CD4-positive, alpha-beta T cell treated with Interleukin-6 at 100 ng/mL for 8 hours (primary cell): ENCODE measurements at places on chromosomes 3 and 15.

DNA sequence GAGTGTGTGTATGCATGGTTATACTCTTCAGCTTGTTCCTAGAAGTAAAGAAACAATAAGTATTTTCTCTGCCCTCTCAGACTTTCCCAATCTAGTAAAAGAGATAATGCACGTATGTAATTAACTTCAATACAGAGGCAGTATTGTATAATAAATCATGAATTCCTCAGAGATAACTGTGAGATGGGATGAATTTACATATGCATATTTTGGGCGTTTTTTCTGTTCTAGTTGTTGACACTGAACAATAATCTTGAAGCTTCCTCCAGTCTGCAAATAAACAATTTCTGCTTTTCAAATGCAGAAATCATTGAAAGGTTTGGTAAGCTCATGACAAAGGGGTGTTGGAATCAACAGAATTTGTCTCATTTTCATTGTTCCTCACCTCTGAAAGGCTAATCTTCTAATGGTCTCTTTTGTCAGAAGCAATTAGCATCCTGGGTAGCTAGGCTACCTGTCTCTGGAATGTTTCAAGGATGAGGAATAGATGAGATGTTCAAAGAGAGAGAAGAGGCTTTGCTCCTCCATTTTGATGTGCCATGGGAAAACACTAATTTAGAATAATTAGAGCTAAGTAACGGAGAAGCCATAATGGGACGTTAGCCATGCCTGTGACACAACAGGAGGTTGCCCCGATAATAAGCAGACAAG, 43.3 kb upstream of the SIAH2 start:
- no peak for DNase-seq

GRCh38 chr15:28962851-28963710, 77.3 kb downstream of the APBA2 start:
- no peak for DNase-seq

GRCh38 chr15:67925182-67925581, 85.3 kb upstream of the RNU6-1 start:
- no peak for DNase-seq

GRCh38 chr3:123618076-123618708, 33.3 kb upstream of the HACD2 start:
- DNase-seq, result no peak

DNA sequence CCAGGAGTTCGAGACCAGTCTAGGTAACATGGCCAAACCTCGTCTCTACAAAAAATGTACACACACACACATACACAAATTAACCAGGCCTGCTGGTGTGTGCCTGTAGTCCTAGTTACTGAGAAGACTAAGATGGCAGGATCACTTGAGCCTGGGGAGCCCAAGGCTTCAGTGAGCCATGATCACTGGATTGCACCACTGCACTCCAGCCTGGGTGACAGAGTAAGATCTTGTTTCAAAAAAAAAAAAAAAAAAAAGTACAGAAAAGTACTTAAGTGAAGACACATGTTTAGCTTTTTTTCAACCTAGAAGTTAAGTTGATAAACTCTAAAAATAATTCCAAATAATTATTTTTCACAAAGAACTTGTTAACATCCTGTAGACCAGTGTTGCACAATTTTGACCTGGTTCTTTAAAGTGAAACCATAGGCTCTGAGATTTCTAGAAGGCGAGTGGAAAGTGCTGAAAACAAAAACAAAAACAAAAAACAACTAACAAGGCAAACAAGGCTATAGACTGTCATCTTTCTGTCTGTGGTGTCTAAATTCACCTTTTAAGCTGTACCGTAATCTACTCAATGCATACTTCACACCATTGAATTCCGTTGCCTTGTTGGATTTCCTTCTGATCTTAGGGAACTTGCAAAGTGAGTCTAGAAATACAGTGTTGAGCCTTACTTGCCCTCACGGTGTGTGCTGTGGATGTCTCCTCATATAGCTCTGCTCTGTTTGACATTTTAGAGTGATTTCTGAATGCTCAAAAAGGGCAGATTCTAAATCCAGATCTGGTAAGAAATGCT, 63.5 kb downstream of the CHST2 start:
- DNase-seq, result no peak

- no peak for DNase-seq
Measured at GRCh38 chr3:62131620-62132019, 241.7 kb downstream of the FEZF2 start.

GRCh38 chr15:38274135-38274534, 21.5 kb downstream of the SPRED1 start:
- no peak for DNase-seq

DNA sequence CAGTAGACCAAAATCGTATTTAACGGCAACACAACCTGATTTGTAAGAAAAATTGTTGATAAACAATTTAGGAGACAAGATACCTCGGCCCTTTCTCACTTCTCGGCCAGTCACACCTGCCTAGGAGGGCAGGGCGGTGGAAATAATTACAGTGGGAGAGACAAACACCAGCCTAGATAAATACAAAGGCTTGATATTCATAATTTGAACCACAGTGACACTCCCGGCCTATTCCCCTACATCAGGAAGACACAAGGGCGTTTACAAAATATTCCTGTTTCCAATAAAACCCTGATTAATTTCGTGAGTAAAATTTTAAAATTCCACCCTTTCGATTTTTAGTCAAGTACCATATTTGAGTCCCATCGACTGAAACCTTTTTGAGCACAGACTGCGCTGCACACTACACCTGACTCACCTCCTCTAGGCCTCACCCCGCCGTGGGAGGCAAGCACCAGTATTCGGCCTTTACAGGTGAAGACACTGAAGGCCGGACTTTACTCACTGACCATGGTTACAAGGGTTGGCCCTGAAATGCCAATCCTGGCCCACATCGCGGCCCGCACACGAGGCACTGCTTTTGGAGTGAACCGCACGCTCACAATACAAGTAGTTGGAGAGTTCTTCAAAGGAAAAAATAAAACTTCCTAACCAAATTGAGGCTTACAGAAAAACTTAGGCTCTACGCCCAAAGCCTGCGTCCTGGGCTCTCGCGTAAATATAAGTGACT, 794 bp downstream of the ARPP19 start:
- peak; percentile 10 for DNase-seq

DNA sequence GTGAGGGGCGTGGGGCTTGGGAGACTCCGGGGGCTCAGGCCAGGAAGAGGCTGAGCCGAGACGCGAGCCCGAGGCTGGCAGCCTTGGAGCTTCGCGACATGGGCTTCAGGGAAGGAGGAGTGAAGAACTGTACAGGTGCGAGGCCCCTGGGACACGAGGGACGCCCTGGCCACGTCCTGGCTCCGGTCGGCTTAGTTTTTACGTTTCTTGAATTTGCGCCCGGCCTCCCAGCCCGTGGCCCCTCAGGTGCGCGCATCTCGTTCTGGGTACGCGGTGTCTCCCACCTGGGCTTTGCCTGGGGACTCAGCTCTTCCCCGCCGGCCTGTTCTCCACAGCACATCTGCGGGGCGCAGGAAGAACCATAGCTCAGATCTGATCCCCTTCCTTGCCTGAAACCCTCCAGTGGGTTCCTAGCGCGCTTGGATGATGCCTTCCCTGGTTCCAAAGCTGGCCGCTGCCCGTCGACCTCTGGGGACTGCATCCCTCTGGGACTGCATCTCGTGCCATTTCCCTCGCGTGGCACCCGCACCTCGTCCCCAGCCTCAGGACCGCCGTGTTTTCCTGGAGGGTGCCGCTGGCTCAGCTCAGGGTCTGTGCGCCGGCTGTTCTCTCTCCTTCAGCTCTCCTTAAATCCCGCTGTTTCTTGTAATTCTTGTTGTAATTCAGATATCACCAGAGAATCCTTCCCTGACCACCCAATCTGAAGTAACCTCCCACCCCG, 614 bp downstream of the CHCHD6 start:
- no peak for DNase-seq

- DNase-seq, result no peak
Measured at GRCh38 chr3:46663591-46664135, 29.8 kb downstream of the ALS2CL start.

GRCh38 chr15:31843426-31844055, 186.8 kb upstream of the CHRNA7 start:
- DNase-seq, result no peak

DNA sequence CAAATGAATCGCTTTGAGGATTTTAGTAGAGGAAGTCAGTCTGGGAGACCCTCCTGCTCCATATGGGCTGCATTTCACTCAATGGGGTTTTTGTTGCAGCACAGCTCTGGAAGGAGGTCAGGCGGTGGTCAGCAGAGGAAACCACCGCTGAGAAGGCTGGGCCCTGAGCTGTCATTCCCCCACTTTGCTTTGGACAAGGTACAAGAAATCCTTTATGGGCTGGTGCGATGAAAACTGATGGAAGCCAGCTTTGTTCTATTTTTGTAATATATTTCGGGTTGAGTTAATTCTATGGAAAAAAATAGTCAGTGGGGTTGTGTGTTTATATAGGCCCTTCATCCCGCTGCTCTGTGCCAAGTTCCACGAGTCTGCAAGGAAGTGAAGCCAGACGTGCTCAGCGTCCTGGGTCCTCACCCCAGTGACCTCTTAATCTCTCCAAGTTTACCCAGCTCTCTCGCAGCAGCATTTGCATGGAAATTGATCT, 157.1 kb upstream of the TMC3 start:
- no peak for DNase-seq

DNA sequence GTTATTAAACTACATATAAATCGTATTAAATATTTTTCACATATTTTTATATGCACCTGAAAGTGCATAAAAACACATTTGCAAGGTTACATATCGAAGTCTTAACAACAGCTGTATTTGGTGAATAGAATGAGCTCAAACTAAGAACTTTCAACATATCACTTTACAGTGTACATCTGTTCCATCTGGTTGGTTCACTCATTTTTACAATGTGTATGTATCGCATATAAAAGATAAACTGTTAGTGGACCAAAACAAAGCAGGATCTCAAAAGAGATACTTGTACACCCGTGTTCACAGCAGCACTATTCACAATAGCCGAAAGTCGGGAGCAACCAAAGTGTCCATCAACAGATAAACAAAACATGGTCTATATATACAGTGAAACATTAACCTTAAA, 55.8 kb downstream of the TBL1XR1 start:
- no peak for DNase-seq

DNA sequence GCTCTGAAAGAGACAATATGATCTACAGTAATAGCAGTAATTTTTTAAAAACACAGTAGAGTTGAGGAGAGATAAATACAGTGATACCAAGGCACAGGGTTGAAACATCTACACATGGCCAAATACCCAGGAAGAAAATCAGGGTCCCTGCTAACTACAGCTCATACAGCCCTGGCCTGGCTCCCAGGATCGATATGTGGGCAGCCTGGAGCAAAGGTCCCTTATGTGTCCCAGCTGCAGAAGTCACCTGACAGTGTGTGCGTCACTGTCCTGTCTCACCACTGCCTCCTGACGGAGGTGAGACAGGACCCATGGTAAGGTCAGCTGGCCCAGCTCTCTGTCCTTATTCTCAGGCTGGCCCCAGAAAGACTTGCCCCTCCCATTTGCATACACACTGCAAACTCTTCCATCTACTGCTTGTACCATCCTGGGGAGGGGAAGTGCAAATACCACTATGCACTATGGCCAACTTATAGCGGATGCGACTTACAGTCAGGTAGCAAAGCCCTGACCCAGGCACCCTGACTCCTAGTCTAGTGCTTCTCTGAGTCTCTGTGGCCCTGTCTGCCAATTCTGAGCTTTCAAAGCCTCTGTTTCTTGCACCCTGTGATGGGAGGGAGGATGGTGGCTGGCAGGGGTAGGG, 22.0 kb upstream of the BCL2L10 start:
- DNase-seq, result no peak

- DNase-seq, result no peak
Measured at GRCh38 chr3:61903074-61903473, 341.7 kb downstream of the PTPRG start.

DNA sequence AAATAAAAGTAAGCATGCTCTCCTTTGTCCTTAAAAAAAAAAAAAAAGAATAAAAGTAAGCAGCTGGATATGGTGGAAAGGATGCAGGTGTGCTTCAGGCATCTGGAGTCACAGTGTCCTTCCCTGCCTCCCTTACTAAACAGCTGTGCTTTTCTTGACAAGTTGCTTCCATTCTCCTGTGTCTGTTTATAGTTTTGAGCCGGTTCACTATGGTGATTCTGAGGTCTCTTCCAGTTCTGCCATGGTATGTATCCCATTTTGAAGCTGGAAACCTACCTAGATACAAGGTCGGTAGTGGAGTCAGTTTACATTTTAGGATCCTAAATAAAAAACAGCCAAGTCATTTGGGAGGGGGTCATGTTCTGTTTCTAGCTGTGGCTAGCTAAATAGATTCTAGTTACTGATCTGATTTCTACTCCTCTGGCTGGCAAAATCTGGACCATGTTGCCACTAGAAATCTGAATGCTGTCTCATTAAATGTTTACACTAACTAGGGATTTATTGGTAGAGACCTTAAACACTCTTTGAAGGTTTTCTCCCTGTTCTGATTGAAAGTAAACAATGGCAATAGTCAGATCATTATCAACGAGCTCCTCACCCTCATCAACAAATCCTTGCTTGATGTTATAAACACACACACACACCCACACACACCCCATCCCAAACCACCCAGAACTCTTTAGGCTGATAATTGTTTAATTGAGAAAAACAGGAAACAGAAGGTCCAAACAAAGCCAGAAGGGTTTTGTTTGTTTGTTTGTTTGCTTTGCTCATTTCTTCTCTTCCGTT, 7.9 kb downstream of the TNFSF10 start:
- no peak for DNase-seq

- no peak for DNase-seq
Measured at GRCh38 chr15:38636597-38636996, 72.0 kb upstream of the RASGRP1 start.

- no peak for DNase-seq
Measured at GRCh38 chr15:33242669-33243191, 48.2 kb upstream of the FMN1 start.

DNA sequence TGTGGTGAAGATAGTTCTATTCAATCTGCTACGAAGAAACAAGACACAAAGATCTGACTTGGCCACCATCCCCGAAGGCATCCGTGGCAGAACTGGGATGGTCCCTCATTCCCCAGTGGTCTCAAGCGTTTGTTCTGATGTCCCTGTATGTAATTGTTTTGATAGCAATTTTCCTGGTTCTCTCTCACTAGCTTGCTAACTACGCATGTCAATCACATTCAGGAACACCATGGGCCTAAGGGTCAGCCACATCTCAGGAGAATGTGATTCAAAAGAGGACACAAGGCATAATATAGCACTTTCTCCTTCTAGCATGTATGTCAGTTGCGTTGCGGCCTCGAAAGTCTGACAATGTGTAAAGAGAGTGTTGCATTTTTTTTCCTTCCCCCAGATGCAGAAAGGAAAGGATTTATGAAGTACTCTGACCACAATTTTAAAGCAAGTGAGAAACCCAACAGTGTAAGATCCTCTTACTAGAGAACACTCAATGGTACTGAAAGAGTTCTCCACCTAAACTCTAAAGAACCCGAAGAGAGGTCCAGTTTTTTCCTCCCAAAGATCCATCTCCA, 32.0 kb upstream of the TCF12 start:
- no peak for DNase-seq

DNA sequence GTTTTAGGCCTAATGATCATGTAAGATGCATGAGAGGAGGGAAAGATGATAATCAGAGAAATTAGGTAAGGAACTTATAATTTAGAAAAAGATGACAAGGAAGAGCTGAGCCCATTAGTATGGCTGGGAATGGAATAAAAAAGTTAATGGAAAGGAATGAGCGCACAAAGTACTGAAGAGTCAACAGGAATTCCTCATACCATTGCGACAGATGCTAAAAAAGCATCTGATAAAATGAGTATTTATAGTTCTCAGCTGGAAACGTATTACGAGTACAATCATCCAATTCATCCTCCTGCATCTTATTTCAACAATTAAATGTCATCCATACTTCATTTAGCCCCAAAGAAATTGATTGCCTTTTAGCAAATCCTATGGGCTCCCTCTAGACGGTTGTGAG, 58.9 kb downstream of the TMCC1 start:
- no peak for DNase-seq

GRCh38 chr3:170643831-170644230, 58.0 kb upstream of the SLC7A14 start:
- DNase-seq, result no peak
